ENCODE measurements at places on chromosomes 16 and 17.
A peak's percentile ranks its signal among the peaks of the same experiment; 100 is the strongest.

- DNase-seq: no peak
Observed at GRCh38 chr17:49692751-49693150, 14.9 kb upstream of the SPOP start.

DNA sequence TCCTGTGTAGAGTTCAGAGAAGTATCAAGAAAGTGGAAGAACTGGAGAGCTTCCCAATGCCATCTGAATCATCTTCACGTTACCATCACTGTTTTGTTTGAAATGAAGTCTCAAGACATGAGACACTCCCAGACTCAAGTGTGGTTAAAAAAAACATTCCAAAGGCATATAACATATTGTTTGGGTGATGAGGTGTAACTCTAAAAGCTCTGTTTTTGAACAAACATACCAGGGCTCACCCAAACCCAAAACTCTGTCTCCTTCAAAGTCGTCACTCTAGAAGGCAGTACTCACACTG, 6.3 kb upstream of the ZCCHC14 start:
- no peak for DNase-seq

DNA sequence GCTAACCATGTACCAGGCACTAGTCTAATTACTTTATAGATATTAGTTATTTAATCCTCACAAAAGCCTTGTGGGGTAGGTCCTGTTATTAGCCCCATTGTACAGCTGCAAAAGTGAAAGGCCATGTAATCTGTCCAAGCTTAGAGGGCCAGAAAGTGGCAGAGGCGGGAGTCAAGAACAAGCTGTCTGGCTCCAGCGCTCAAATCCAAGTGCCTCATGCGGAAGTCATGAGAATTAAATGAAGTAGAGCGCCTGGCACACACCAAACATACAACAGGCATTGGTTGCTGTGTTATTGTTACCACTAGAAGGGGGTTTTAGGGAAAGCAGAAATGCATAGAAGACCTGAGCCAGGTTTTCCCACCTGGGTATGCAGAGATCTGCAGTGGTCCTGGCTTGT, 1.2 kb downstream of the AQP8 start:
- DNase-seq: no peak

DNA sequence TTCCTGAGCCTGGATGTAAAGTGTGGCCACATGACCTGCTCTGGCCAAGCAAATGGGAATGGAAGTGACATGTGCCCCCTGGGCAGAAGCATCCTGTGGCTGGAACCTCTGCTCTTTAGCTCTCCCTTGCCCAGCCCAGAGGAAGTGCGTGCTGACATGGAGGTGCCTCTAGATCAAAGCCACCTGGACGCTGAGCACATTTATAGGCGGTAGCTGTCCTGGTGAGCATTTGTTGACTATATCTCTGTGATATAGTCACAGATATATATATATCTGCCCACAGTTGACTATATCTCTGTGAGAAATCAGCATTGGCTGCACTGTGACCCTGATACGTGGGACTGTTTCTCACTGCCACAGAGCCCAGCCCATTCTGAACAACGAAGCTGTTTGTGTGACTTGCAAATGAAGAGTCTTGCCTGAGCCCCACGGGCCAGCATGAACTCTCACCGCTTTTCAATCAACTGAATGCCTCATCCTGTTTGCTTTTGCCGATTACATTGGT, 118.8 kb downstream of the C16orf95 start:
- no peak for DNase-seq

GRCh38 chr16:25996052-25996451, 304.3 kb downstream of the HS3ST4 start:
- DNase-seq: no peak

GRCh38 chr16:10205688-10206087, 23.5 kb upstream of the GRIN2A start:
- no peak for DNase-seq

DNA sequence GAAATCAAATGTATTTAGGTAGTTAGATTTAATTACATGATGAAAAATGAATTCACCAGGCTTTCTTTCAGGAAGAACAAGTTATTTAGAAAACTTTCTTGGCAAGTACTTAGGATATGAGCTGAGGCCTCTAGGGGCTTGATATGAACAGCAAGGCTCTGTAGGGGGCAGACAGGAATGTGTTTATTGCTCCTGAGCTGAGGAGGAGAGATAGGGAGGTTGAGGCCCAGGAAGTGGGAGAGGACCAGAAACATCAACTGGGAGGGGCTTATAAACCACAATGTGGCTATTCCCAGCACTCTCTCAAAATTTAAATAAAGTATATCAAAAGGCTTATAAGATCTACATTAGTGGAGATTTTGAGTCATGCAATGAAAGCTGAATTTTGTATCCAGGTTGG, 154.0 kb upstream of the MAF start:
- DNase-seq: no peak

- DNase-seq: peak; percentile 42
Observed at GRCh38 chr17:1110862-1111598, 68.8 kb downstream of the ABR start.

DNA sequence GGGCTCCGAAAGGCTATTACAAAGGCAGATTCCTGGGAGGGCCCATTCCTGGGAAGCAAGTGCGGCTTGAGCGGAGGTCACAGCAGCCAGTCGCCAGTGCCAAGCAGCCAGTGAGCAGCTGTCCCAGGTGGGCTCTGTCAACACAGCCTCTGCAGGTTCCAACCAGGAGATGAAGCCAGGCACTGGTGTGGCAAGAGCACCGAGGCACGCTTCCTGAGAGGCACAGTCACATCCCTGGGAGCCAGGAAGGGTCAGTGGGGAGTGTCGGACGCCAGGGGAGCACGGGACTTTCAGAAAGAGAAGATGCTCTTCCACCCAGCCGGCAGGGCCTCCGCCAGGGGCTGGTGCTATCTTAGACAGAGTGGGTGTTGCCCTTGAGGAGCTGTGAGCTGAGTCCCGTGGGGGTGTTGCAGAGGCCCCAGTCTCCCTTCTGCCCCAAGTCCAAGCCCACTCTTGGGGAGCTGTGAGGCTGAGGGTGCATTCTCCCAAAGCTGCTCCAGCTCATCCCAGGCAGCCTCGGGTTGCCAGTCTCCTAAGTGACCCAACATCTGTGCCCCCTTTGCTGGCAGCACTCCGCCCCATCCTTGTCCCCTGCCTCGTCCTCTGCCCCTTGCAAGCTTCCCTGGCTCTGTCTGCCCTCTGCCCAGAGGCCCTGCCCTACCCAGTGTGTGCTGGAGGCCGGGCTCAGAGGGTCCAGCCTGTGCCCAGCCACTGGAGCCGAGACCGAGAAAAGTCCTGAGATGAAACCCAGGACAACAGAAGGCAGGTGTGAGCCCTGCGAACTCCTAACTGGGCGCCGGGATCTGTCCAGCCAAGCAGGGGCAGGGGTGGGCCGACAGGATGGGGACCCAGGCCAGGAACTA, 6.6 kb downstream of the UBALD1 start:
- no peak for DNase-seq

DNA sequence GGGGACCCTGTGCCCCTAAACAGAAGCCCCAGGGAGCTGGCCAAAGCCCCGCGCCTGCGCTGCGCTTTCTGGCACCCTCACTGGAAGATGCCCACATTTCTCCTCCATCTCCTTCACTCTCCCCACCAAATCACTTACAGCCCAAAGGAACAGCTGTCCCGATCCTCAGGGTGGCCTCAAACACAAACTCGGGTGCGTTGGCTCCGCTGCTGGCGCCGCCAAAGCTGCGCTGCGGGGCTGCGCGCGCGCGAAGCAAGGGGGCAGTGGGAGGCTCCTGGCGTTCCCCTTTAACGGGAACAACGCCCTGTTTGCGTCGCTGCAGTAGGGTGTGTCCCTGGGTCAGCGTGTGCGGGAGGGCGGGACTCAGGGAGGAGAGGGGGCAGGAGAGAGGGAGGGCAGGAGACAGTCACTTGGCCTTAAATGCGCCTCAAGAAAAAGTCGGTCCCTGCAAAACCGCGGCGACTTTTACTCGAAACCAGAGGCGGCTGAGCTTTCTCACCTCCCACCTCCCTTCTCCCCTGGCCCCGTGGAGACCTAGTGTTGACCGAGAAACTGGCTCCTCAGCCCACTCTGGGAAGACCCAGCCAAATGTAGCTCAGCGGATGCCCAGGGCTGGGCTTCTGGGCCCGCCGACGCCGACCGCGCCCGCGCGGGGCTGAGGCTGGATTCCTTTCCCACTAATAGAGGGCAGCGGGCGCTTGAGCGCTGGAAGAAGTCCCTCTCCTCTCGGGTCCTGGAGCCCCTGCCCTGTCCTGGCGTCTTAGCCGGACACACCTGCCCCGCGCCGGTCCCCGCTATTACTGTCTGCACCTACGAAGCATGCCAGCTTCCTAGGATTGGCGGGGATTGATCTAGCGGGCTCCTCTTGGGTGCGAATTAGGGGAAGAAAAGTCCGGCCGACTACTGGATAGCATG, 2.6 kb downstream of the PMP22 start:
- DNase-seq: peak; percentile 83

DNA sequence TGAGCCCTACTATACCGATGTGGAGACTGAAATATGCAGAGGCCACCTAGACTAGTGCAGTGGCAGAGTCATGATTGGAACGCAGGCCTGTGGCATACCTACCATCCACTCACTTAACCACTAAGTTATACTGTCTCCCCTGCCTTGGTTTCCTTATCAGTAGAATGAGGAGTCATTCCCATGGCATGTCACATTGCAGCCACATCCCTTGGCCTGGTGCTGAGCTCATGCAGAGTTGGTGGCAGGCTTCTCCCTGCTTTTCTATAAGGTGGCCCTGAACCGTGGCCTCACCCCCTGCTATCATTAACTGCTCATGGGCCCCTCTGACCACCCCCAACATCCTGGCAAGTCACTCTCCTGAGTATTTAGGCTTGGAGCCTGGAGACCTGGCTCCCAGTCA, 212.5 kb downstream of the KATNIP start:
- no peak for DNase-seq

- DNase-seq: no peak
Observed at GRCh38 chr17:21548236-21548635, 144.1 kb upstream of the KCNJ18 start.

GRCh38 chr17:81808778-81809555, 5.0 kb downstream of the GCGR start:
- no peak for DNase-seq

GRCh38 chr16:87174061-87174460, 143.1 kb downstream of the C16orf95 start:
- no peak for DNase-seq

DNA sequence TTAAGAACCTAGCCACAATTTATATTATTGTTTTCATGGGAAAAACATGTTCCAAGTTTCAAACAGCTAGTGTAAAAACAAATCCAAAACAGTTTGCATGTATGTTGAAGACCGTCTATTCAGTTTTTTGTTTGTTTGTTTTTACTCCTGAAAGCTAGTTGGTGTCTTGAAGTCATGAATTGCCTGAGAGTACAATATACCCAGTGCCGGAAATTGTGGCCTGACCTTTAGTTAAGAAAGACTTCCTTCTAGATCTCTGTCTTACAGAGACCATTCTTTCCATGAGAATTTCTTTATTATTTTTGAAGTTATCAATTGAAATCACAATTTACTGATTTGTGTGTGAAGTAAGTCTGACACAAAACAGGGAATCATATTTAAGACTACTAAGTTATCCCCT, 474.8 kb downstream of the KCNJ2 start:
- no peak for DNase-seq

DNA sequence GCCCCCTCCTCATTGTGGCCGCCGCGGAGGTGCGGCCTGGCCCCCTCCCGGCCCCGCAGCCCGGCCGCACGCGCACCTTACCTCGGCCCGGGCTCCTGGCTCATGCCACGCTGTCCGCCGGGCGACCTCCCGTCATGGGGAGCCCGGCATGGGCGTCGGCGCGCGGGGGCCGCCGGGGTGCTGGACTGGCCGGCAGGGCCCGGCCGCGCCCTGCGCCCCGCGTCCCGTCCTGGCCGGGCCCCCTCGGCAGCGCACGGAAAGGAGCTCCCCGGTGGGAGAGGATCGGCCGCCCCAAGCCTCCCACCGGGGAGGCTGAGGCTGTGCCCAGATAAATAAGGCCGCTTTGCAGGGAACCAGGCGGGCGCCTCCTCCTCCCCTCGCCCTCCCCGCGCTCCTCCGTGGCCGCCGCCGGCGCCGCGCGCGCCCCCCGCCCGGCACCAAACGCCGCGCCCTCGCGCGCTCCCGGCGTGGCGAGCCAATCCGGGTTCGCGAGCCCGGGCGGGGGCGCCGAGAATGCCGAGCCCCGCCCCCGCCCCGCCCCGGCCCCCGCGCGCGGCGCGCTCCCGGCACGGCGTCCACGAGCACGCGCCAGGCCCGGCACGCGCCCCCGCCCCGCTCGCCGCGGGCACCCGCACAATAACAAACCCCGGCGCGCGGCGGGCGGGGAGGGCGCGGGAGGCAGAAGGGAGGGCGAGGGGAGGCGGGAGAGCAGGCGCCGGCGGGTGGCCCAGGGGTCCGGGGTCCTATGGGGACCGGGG, at the start of gene FBXL16:
TSS of gene FBXL16 (minus strand) at position 371 of the 758 bp plus-strand sequence. CDS start 8,396 bp downstream, outside the sequence.
- DNase-seq: peak; percentile 69

- no peak for DNase-seq
Observed at GRCh38 chr17:13409455-13409854, 192.3 kb downstream of the HS3ST3A1 start.

GRCh38 chr17:12227547-12227946, 206.9 kb downstream of the MAP2K4 start:
- DNase-seq: no peak

DNA sequence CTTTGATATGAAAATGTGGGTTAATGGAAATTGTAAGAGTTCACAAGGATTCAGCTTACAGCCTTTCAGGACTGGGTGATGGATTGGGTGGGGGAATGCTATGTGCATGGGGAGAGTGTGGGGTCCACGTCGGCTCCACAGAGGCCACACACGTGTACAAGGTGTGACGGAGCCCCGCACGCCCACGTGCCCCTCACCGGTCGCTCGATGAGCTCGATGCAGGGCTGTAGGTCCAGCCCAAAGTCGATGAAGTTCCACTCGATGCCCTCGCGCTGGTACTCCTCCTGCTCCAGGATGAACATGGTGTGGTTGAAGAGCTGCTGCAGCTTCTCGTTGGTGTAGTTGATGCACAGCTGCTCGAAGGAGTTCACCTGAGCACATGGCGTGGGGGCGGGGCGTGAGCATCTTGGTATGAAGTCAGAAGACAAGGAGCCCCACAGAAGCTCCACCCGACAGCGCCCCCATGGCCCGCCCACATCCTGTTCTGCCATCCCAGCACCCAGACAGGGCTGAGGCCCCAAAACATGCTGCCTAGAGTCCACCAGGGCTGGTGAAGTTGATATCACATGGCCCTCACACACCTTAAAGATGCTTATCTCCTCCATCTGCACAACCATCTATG, 99.1 kb downstream of the MYH11 start:
- DNase-seq: no peak

- peak; percentile 30 for DNase-seq
Observed at GRCh38 chr17:7003745-7004144, 7.9 kb downstream of the ALOX12 start.

DNA sequence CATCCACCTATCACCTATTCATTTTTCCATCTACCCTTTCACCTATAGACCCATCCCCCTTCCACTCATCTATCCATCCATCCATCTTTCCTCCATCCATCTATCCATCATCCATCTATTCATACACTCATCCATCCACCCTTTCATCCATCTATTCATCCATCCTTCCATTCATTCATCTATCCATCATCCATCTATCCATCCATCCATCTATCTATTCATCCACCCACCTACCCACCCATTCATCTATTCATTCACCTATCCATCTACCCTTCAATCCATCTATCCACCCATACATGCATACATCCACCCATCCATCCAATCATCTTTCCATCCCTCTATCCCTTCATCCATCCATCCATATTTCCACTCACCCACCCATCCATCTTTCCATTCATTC, 63.3 kb downstream of the C17orf67 start:
- no peak for DNase-seq

Measured in eye (tissue), 1 donor.